ENCODE measurements at places on chromosomes 2 and 18.

DNA sequence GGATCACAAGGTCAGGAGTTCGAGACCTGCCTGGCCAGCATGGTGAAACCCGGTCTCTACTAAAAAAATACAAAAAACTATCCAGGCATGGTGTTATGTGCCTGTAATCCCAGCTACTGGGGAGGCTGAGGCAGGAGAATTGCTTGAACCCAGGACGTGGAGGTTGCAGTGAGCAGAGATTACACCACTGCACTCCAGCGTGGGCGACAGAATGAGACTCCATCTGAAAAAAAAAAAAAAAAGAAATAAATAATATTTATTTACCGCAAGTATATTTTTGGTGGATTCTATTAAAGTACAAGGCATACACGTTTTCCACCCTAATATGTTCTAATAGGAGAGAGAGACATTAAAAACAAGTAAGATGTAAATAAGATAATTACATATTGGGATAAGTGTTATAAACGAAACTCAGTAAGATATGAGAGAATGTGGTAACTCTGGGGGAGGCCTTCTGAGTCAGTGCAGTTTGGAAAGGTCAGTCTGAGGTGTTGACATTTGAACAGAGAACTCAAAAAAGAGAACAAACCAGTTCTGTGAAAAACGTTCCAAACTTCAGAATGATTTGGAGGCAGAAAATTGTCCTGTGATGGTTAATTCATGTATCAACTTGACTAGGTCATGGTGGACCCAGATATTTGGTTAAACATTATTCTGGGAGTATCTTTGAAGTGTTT, 8.8 kb upstream of the POLI start:
- no peak for DNase-seq

DNA sequence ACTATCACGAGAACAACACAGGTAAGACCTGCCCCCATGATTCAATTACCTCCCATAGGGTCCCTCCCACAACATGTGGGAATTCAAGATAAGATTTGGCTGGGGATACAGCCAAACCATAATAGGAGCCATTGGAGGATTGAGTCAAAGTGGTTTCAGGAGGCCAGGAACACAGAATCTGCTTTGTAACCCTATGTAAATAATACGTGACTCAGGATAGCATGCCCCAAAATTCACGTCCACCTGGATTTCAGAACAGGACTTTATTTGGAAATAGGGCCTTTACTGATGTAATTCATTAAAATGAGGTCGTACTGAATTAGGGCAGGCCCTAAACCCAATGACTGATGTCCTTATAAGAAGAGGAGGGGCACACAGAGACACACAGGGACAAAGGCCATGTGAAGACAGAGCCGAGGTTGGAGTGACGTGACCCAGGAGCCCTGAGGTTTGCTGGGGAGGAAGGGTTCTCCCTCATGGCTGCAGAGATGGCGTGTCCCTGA, 16.0 kb upstream of the CNDP2 start:
- DNase-seq, result no peak

GRCh38 chr2:1091895-1092585, 141.4 kb downstream of the SNTG2 start:
- no peak for DNase-seq

GRCh38 chr2:19728125-19728524, 173.7 kb downstream of the TTC32 start:
- DNase-seq, result no peak
